ENCODE measurements at places on chromosomes 5 and 9. TPM values are rescaled to one million over a fixed set of nuclear protein-coding genes. Genes with fewer than 3 reads are reported as not detected.

Gene NKD2
- total RNA-seq: 12.8 TPM

Gene PCDHA11
- total RNA-seq: 5.8 TPM

Gene PPP2R2B
- 13.2 TPM for total RNA-seq

Gene ZBTB26
- 6.3 TPM for total RNA-seq

Gene NUTM2G
- total RNA-seq: 0.27 TPM

Gene DDX4
- 0.32 TPM for total RNA-seq

Gene ZNF879
- total RNA-seq: 5.2 TPM

Gene TMEFF1
- total RNA-seq: 66.5 TPM

Gene ADGRV1
- total RNA-seq: 74.5 TPM

Gene NEUROG1
- total RNA-seq: not detected

Gene ESM1
- not detected for total RNA-seq

Gene FOXD4L6
- not detected for total RNA-seq

Gene SLC22A4
- total RNA-seq: 0.50 TPM

Gene GRIN1
- 6.6 TPM for total RNA-seq

Gene EIF4EBP3
- 9.8 TPM for total RNA-seq

Gene GABRA6
- not detected for total RNA-seq

Gene ECM2
- not detected for total RNA-seq

Gene ARID3C
- total RNA-seq: 0.23 TPM

Gene GAS1
- 5.0 TPM for total RNA-seq

Gene JAKMIP2
- total RNA-seq: 11.8 TPM

Gene GFPT2
- 136 TPM for total RNA-seq

Gene FREM1
- total RNA-seq: 3.0 TPM

Gene IL4
- not detected for total RNA-seq

Gene CDH10
- 0.22 TPM for total RNA-seq

Gene FOXD4L3
- total RNA-seq: not detected

Gene RNF180
- 2.7 TPM for total RNA-seq

Gene LOX
- 2.8 TPM for total RNA-seq

Gene MOB3B
- 20.9 TPM for total RNA-seq

Gene ARSI
- total RNA-seq: 5.9 TPM

Gene C6
- total RNA-seq: 0.13 TPM

Gene PDE6A
- not detected for total RNA-seq

Gene C9
- 0.21 TPM for total RNA-seq

Gene DBH
- total RNA-seq: 0.24 TPM

Gene IL17B
- not detected for total RNA-seq

Gene SH3PXD2B
- 57.4 TPM for total RNA-seq

Gene ATP10B
- total RNA-seq: 0.11 TPM

Gene CEMIP2
- 40.5 TPM for total RNA-seq

Gene PCDHB11
- 0.92 TPM for total RNA-seq

Gene TRIO
- 73.5 TPM for total RNA-seq

Gene KCNN2
- 12.0 TPM for total RNA-seq

Gene NRARP
- 52.4 TPM for total RNA-seq
